Stimulated activated CD4-positive, alpha-beta T cell treated with anti-CD3 and anti-CD28 coated beads, Interleukin-15, amount 100 ng/mL, for 1 hour (primary cell): ENCODE measurements at places on chromosomes 3 and 15.

- DNase-seq, result no peak
These were observed 1.1 kb upstream of the SS18L2 start for GRCh38 chr3:42589382-42590109.

DNA sequence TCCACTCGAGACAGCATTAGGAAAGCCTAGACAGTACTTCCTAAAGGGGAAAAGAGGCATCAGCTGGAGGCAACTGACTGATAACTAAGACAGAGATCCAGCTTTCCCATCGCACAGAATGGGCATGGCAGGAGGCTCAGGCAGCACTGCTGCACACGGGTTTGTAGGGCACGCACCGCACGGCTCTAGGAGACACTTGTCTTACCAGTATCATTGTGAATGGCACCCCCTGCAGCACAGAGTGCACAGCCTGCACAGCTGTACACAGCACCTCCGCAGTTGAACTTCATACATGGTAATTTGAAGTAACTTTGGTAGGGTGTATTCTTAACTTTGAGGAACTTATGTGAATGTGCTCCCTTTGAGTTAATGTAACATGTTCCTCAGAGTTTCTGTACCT lies 281.6 kb downstream of the PLCL2 start:
- DNase-seq, result no peak

- DNase-seq, result no peak
These were observed 45.0 kb downstream of the EHHADH start for GRCh38 chr3:185208823-185209222.

DNA sequence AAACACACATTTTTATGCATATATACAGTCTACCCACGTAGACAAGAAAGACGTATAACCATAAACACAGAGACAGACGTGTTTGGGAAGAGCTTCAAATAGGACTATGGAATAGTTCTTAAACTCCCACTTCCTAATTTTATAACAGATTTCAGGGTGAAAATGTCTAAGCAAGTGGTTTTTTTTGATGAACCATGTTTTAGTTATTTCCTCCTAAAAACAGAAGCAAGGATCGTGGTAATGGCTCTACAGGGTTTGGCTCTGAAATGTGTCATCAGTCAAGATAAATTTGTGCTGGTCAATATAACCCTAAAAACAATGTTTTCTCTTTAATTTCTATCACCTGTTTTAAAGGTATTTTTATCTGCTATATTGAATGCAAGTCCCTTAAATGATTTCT lies 58.2 kb downstream of the FMN1 start:
- DNase-seq, result no peak

DNA sequence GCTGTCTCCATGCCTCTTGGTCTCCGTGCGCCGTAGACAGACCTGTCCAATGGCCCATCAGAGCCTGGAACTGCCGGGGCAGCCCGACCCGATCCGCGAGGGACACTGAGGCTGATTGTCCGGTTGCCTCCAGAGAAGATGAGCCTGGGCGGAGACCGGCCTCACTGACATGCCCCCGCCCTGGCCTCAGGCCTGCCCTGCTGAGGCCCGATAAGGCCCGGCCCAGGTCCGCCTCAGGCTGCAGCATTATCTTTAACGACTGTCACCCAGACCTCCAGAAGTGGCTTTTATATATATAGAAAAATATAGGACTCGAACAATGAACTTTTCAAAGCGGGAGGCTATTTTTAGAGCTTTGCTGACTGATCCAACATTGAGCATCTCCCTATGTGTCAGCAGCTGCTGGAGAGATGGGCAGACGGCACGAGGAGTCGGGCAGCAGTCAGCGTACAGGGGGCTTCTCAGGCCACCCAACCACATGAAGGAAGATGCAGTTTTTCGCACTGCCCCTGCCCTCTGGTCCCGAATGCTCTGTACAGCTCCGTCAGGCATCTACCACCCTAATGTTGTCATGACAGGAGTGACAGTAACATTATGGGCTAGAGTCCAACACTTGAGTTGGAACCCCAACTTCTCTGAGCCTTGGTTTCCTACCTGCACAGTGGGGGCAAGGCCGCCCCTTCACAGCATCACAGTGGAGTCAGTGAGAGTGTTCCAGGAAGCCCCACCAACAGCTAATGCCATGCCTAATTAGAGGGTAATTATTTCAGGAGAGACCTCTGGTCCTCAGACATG lies 112.0 kb upstream of the RPL32 start:
- DNase-seq, result no peak

GRCh38 chr15:78574944-78575343 lies 9.6 kb downstream of the CHRNA5 start:
- no peak for DNase-seq
